ENCODE measurements at places on chromosomes 12 and 14.

DNA sequence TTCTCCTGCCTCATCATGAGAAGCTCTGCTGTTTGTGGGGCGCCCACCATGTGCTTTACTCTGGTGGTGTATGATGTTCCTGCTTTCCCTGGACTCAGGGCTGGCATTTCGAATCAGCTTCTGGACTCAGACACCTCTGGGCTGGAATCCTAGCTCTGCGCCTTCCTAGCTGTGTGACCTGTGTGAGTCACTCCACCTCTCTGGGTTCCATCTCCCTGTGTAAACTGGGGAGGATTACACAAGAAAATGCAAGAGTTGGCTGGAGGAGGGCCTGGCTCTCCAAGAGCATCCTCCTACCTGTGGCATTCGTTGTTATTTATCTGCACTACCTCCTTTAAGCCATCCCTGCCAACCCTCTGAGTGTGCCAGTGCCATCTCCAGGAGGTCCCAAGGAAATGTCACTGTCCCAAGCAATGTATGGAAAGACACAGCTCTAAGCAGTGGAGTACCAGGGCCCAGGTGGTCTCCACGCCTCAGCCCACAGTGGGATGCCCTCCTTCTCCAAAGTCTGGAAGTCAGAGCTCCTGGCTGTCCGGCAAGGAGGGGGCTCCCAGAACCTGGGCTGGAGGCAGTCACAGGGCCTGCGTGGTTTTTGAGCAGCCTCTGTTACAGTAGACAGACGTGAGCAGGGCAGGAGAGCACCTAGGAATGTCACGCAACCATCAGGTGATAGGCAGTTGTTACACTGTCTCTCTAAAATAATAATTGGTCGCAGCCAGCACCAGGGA is 7.3 kb upstream of the TNFAIP2 start:
- no peak for DNase-seq

GRCh38 chr12:111028830-111029229 is 108.5 kb upstream of the MYL2 start:
- DNase-seq = no peak

GRCh38 chr12:26042645-26043044 is 82.2 kb downstream of the BHLHE41 start:
- no peak for DNase-seq

DNA sequence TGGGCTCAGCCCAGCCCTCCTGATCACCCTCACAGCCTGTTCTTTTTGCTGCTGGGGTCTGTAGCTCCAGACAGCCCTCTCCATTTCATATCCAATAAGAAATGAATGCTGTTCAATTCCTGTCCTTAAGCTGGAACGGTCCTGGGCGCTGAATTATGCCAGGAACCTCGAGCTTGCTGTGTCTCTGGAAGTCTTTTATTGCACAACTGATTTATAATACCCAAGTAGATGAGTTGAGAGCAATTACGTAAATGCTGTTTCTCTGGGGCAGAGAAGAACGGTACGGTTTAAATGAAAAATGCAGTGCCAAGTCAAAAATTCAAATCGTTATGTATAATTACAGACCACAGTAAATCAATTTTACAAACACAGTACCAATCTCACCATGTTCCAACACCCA is 161.0 kb downstream of the SAMD4A start:
- DNase-seq = no peak

DNA sequence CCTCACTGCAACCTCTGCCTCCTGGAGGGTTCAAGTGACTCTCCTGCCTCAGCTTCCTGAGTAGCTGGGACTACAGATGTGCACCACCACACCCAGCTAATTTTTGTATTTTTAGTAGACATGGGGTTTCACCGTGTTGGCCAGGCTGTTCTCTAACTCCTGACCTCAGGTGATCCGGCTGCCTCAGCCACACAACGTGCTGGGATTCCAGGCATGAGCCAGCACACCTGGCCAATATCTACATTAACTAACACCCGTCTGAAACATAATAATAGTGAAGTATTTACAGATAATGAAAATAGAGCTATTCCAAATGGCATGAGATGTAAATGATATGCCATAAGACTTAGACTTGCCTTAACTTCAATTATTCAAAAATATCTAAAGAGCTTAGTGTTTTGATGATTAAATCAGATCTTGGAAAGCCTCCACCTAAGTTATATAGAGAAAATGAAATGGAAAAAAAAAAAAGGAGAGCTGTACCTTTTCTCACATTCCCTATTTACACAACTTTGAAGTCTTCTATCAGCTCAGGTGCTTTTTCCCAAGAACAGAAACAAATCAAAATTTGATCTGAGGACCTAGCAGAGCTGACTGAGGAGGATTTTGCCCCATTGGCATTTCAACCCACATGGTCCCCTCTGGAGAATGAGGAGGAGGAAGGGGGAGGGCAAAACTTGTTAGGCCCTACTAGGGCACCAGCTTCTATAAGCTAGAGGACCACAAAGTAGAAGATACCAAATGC is 309.2 kb downstream of the PRKD1 start:
- DNase-seq = no peak

DNA sequence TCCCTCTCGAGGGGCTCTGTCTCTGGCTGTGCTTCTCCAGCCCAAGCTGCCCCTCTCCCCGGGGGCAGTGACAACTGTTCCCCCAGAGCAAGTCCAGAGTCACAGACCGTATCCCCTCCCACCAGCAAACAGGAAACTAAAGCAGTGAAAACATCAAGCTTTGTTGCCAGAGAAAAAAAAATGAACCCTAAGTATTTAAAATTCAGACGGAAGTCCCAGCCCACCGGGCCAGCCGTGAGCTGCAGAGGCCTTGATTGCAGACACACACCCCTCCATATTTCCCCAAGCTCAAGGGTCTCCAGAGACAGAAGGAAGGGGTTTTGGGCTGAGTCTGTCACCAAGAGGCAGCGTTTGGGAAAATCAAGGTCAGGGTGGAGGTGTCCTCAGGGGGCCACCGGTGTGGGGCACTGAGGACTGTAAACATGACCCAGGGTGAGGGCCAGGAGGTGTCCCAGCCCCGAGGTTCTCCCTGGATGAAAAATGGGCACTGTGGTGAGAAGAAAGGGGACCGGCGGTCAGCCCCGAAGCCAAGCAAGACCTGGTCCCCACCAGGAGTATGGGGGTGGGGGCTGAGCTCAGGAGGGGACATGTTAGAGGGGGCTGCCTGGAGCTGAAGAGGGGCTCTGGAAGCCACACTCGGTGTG is 7.7 kb downstream of the PHETA1 start:
- no peak for DNase-seq

DNA sequence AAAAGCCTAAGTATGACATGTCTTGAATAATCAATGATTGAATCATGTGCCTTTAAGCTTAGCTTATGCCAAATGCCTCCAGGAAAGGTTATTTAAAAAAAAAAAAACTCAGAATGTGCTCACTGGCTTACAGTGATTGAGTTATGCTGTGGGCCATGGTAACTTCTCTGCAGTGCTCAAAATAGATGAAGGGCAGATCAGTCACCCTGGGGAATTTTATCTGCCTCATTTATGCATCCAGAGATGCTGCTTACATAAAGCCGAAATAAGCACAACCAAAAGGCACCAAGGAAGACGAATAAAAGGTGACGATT is 118.7 kb upstream of the MDM1 start:
- DNase-seq = no peak

GRCh38 chr14:76726551-76726970 is 34.7 kb upstream of the VASH1 start:
- DNase-seq = no peak

- DNase-seq = no peak
Measured at GRCh38 chr14:96839251-96839650, 42.1 kb downstream of the VRK1 start.

- no peak for DNase-seq
Measured at GRCh38 chr14:41859336-41859735, 252.7 kb downstream of the LRFN5 start.

DNA sequence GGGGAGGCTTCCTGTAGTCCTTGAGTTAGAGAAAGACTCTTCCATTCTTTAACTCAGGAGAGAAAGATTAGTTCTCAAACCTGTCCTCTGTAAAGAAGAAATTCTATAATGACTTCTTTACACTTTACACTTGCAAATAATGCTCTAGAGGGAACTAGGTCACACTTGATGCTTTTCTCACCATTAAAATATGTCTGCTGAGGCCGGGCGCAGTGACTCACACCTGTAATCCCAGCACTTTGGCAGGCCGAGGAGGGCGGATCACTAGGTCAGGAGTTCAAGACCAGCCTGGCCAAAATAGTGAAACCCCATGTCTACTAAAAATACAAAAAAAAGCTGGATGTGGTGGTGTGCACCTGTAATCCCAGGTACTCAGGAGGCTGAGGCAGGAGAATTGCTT is 6.3 kb downstream of the NTN4 start:
- DNase-seq = no peak

- no peak for DNase-seq
Measured at GRCh38 chr12:127479256-127479655, 787.7 kb upstream of the TMEM132C start.

- DNase-seq = no peak
Measured at GRCh38 chr14:81192594-81192993, 28.2 kb downstream of the GTF2A1 start.

- DNase-seq = no peak
Measured at GRCh38 chr12:130987151-130987931, 33.6 kb downstream of the ADGRD1 start.

- DNase-seq = no peak
Measured at GRCh38 chr12:18979401-18980126, 150.0 kb upstream of the PLEKHA5 start.

All from Karpas-422 (cell line).